ENCODE measurements at places on chromosomes 6 and 20.

DNA sequence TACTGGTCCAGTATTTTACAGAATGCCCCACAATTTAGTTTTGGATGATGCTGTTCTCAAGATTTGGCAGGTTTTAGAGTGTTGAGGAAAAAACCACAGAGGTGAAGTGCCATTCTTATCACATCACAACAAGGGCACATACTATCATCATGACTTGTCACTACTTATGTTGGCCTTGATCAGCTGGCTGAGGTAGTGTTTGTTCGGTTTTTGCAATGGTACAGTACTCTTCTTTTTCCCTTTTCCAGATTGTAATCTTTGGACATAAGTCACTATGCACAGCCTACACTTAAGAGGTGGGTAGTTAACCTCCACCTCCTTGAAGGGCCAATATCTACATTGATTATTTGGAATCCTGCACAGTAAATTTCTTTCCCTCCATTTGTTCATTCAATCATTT is 8.8 kb downstream of the TENT5A start:
- DNase-seq: no peak

DNA sequence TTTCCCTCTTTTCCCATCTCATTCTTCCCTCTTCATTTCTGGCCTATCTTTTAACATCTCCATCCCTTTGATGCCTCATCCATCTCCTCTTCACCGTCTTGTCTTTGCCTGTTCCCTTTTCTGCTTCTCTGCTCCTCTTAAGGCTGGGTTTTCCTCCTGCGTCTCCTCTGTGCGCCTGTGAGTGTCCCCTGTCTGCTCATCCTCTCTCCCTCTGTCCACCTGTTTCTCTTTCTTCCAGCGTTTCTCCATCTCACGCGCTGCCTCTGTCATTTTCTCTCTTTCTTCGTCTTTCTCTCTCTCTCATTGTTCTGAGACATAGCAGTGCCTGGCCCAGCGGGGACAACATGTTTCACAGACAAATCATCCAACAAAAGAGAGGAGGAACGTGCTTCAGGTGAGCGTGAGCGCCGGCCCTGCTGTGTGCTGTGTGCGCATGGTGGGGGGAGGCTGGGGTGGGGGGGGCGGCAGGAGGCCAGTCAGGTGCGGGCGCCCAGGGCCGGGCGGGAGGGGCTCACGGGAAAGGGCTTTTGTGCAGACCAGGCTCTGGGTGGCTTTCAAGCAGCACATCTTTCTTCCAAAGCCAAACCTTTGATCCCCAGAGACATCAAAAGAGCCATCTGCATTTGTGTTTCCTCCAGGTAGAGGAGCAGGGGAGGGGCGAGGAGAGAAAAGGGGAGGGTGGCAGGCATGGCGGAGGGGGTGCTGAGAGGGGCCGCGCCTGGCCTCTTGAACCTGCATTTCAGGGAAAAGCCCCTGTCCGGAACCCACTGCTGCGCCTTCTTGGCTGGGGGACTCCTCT is 121.3 kb downstream of the VEGFA start:
- DNase-seq: no peak

GRCh38 chr6:158152659-158153058 is 15.4 kb downstream of the SERAC1 start:
- no peak for DNase-seq

- DNase-seq: no peak
Observed at GRCh38 chr6:142413111-142413510, 111.3 kb downstream of the ADGRG6 start.
